ENCODE measurements at places on chromosomes 16 and 17. TPM values are rescaled to one million over a fixed set of nuclear protein-coding genes. Genes with fewer than 3 reads are reported as not detected.

- H3K27ac ChIP-seq: no peak overlapping the region
- DNase-seq: no peak
- H3K36me3 ChIP-seq: no peaks in the 10 kb centered on the region
- H3K4me3 ChIP-seq: no peak overlapping the region
These were observed 62.9 kb downstream of the SMPD3 start for GRCh38 chr16:68385371-68385770.

WFIKKN2 gene
- not detected for total RNA-seq

GRCh38 chr17:1053661-1054360 is 56.9 kb downstream of the TIMM22 start:
- no peak for DNase-seq
- no peak overlapping the region for H3K27ac ChIP-seq
- H3K4me1 ChIP-seq: no peaks in the 10 kb centered on the region
- peaks cover 14% of the 10 kb centered on the region for H3K36me3 ChIP-seq
- no peaks in the 10 kb centered on the region for H3K27me3 ChIP-seq

GRCh38 chr16:16042076-16042475 is 92.7 kb downstream of the ABCC1 start:
- peaks cover 43% of the 10 kb centered on the region for H3K36me3 ChIP-seq
- H3K27me3 ChIP-seq: no peaks in the 10 kb centered on the region
- no peak overlapping the region for H3K4me3 ChIP-seq
- peaks cover 17% of the 10 kb centered on the region for H3K4me1 ChIP-seq

TERB1 gene
- total RNA-seq: not detected

DBNDD1 gene
- total RNA-seq: 0.67 TPM

GNG13 gene
- not detected for total RNA-seq

- H3K36me3 ChIP-seq: no peaks in the 10 kb centered on the region
- DNase-seq: no peak
- peaks cover 7% of the 10 kb centered on the region for H3K4me1 ChIP-seq
- H3K4me3 ChIP-seq: no peak overlapping the region
- no peak overlapping the region for H3K27ac ChIP-seq
- H3K27me3 ChIP-seq: peaks cover 35% of the 10 kb centered on the region
These were observed 278.4 kb upstream of the IRX5 start for GRCh38 chr16:54652201-54652770.

Measured in activated naive CD4-positive, alpha-beta T cell treated with anti-CD3 and anti-CD28 coated beads for 36 hours (primary cell).